ENCODE measurements at places on chromosomes 2 and 18.

GRCh38 chr2:47172156-47172921, 17.2 kb upstream of the STPG4 start:
- no peak for DNase-seq

DNA sequence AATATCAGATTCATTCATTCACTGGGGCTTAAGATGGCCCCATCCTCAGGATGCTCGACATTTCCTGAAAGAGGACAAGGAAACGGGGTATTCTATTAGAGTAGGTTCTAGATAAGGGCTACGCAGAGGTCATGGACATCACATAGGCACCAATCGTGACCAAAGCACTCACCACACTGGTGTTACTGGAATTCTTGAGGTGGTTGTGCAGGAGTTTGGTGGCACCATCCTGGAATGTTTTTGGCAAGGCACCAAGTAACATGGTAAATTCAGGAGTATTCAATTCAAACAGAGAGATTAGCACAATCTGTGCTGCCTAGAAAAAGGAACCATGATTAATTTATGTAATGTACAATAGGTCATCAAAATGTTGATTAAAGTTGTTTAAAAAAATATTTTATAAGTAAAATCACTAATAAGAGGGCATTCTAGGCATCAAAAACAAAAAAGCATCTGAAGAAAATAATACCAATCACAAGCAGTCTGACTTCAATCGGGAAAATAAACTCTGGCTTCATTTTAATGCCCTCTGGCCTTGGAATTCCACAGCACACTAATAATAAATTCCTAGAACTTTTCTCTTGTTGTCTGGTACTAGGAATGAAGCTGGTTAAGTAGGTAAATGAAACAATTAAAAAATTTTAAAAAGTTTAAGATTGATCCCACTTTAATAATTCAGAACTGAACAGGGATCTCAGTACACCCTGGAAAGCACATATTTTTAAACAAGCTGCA, 102.8 kb upstream of the TFCP2L1 start:
- DNase-seq, result no peak

- no peak for DNase-seq
These were observed 52.7 kb upstream of the ODC1 start for GRCh38 chr2:10500601-10501361.

DNA sequence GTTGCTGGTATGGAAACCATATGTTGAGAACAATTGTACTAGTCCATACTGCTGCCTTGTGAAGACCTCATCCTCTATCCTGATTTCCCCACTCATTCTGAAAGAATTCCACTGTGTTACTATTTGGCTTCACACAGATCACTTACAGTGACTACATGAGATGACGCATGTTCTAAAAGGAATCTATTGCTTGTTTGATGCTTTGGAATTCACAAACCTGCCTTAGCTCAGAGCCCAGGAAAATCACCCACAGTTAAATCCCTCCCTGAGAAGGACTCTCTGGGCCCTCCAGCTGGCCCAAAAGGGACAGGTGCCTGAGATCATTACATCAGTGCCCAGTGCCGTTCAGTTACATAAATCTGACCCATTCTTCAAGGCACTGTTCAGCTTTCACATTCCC, 45.3 kb downstream of the KLHL29 start:
- DNase-seq, result no peak

GRCh38 chr2:86818114-86818801, 27.5 kb upstream of the CD8A start:
- DNase-seq, result no peak

- no peak for DNase-seq
These were observed 220.4 kb upstream of the TFPI start for GRCh38 chr2:187774551-187775071.

DNA sequence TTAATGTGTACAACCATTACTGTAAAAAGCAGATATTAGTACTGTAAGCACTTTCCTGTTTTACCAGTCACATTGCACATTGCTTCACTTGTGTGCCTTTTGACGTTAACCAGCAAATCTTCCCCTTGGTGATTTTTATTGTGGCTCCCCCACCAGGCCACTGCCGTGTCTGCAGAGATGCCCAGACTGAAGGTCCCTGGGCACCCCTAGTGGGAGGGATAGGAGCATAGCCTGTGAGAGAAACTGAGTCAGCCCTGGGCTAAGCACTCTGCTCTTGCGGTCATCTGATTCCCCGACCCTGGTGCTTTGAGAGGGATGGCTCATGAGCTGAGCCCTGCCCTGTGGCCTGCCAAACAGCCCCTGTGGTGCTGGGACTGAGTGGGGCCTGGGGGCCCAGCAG, 73.4 kb downstream of the INPP4A start:
- peak; percentile 32 for DNase-seq

GRCh38 chr18:22031611-22032010, 137.8 kb upstream of the GATA6 start:
- no peak for DNase-seq

GRCh38 chr2:65678779-65679391, 246.5 kb upstream of the SPRED2 start:
- no peak for DNase-seq

DNA sequence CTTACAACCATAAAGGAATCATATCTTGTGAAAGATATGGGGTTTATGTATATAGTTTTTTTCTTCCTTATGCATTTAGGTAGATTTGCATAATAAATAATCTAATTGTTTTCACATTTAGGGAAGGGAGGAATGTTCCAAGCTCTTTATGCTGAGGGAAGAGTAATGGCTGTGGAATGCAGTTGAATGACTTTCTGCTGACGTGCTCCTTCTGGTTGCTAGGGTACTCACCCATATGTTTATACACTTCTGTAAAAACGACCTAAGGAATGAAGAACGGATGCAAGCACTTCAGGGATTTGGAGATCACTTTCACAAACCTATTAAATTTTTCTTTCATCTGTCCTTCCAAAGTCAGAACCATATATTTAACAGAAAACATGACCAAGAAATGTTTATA, 29.2 kb upstream of the PPP4R1 start:
- DNase-seq, result no peak

- DNase-seq, result no peak
These were observed 101.5 kb upstream of the DNER start for GRCh38 chr2:229815858-229816257.

DNA sequence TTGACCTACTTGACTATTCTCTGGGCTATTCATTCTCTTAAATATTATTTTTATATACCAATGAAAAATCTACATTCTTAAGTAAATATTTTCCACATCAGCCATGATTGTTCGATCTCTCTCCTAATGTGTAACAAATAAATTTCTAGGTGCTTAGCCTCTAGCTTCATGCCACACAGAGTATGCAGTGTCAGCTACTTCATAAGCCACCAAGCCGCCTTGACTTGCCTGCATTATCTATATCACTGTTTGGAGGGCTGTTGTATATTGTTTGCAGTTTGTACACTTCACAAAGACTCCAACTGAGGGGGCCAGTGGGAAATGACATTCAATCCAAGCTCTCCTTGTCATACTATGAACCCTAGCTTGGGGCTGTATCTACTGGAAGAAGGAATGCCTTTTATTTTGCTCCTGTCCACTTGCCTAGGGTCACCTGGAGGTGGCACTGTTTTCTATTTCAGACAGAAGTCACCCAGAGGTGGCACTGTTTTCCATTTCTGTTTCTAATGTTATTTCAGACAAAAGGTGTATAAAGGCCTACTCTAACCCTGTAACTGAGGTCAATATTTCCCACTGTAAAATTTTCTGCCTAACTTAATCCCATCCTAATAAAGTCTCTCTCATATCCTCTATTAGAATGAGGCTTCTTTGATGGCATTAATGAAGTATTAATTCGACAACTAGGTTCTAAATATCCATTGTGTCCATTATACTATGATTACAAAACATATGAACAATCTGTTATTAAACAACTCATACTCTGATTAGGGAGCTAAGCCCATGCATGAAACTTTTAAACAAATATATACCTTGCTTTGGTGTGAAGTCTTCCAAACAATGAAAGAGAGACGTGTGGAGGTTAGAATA, 36.4 kb downstream of the COL5A2 start:
- DNase-seq, result peak; percentile 56

- DNase-seq, result no peak
These were observed 96.3 kb upstream of the TANK start for GRCh38 chr2:161063946-161064306.

GRCh38 chr2:38146275-38146906, 70.4 kb upstream of the CYP1B1 start:
- no peak for DNase-seq

DNA sequence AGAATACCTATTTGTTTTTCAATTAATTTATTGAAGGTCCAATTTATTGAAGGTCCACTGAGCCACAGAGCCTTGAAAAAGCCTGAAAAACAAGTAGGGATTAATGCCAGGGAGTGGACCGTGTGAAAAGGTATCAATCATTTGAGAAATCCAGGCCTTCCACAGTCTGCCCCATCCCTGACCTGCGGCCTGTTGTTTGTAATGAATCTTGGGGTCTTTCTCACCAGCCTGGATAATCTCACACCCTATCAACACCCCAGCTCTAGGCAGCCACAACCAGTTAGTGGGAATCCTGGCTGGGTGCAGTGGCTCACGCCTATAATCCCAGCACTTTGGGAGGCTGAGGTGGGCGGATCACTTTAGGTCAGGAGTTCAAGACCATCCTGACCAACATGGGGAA, 47.8 kb downstream of the TNFRSF11A start:
- DNase-seq, result no peak

DNA sequence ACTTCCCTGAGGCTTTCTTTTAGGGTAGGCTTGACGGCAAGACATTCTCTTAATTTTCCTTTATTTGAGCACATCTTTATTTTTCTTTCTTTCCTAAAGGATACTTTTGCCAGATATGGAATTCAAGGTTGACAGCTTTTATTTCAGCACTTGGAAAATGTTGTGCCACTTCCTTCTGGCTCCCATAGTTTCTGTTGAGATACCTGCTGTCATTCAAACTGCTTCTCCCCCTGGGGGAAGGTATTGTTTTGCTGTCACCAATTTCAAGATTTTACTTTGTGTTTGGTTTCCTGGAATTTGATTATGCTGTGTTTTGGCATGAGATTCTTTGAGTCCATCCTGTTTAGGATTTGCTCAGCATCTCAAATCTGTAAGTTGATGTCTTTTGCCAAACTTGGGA, 39.1 kb upstream of the TWIST2 start:
- DNase-seq, result no peak

- DNase-seq, result no peak
These were observed 256.4 kb downstream of the MEIS1 start for GRCh38 chr2:66691031-66691965.

DNA sequence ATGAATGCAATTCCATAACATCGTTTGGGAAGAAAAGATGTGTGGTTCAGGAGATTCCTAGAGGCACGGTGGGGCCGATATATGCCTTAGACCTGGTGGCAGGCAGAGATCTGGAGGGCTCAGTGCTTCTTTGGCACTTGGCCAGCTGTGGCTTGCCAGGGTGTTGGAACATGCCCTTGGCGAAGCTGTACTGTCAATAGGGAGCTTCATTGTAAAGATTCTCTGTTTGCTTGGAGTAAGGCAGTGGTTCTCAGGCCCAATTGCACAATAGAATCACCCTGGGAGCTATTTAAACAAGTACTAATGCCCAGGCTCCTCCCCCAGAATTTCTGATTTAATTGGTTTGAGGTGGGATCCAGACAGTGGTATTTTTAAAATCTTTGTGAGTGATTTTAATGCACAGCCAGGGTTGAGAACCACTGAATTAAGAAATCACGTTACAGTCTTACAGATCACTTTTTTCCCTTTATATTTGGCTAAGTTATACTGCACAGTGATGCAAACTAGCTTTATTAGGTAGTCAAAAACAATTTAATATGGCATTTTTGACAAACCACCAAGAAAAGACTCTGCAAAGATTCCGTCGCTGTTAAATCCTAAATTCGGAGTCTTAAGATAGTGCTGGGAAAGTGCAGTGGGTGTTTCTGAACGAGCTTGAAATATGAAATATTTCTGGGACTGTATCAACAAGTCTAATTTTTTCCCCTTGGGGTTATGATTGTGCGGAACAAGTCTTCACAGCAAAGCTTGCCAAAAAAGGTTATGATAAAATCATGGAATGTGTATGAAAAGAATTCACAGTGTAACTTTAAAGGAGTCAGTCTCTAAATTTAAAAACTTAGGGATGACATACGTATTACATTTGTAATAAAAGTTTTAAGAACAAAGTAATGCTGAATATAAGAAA, 78.0 kb downstream of the CRIM1 start:
- no peak for DNase-seq

DNA sequence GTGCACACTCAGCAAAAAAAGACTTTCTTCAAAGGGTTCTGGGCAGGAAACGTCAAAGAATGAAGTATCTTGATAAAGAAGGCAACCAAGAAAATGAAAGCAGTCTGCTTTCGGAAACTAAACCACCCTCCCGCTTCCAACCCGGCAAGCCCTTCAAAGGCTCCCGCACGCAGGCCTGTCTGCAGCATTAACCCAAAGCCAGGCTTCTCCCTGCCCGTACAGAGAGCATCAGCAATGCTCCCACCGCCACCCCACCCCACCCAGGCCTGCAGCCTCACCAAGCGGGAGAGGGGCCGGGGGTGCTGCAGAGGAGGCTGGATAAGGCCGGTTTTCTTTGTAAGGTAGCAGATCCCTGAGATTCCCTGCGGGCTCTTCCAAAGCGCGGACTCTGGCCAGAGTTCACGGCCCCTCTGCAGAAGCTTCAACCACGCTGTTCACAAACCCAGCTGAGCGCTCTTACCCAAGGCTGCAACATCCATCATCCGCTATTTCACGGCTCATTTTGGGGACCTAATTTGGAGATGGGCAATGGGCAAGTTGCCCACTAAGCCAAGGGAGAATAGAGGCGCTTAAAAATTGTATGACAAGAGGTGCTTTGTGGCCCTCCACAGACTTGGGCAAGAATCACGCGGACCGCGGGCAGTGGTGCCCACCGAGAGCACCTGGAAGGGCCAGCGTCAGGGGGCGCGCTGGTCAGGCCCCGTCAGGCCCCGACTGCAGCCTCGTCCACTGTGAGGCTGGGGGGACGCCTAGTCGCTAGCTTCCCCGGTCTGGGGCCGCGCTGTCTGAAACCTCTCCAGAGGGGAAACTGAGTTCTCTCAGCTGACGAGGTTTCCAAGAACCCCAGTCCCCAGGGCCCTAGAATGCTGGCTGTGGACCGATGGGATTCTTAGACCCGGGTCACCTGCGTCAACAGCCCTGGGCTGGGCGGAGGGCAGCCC, 225.4 kb upstream of the ID2 start:
- DNase-seq, result no peak

- no peak for DNase-seq
These were observed 42.5 kb downstream of the DOCK10 start for GRCh38 chr2:224999754-225000153.

DNA sequence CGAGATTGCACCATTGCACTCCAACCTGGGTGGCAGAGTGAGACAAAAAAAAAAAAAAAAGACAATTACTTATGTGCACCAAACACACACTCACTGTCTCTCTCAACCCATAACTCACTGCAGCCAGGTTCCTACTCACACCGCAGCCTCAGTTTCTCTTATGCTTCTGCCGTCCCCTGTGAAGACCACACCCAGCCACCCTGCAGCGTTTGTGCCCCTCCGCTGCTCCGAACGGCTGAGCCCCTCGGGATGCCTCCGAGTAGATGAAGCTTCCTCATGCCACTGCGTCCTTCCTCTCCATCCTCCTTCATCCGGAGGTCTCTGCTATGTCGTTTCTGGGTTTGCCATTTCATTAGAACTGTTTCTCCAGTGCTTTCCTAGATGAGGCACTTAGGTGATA, 160.1 kb downstream of the TWIST2 start:
- DNase-seq, result no peak

- DNase-seq, result no peak
These were observed 252.6 kb downstream of the TTC32 start for GRCh38 chr2:19649142-19649541.

GRCh38 chr2:16252251-16252650, 311.9 kb downstream of the MYCN start:
- DNase-seq, result no peak
